Kidney (tissue), 22 donors: ENCODE measurements at places on chromosomes 5 and 9. TPM values are rescaled to one million over a fixed set of nuclear protein-coding genes. Genes with fewer than 3 reads are reported as not detected.

DNA sequence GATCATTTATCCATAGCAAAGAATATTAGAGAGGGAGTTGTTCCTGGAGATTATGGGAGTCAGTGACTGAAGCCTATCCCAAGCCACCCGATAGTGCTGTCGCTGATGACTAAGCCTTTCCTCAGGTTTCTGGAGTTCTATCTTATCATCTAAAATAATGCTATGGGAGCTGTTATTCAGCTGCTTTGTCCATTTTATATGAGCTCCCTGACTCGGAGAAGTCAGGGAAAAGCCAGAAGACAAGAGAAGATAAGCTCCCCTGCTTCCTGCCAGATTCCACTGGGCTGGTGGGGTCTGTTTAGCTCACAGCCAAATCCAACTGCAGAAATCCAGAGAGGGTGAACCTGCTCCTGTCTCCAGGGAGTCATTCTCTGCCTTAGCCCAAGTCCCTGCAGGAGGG is 148.2 kb downstream of the DROSHA start:
- H3K27ac ChIP-seq, result no peak overlapping the region
- H3K4me3 ChIP-seq, result no peak overlapping the region
- H3K36me3 ChIP-seq, result no peaks in the 10 kb centered on the region
- DNase-seq, result no peak
- H3K4me1 ChIP-seq, result no peaks in the 10 kb centered on the region
- H3K27me3 ChIP-seq, result no peaks in the 10 kb centered on the region

IL9 gene
- not detected for total RNA-seq

- no peak for DNase-seq
- H3K4me3 ChIP-seq, result no peak overlapping the region
- H3K36me3 ChIP-seq, result no peaks in the 10 kb centered on the region
- no peak overlapping the region for H3K27ac ChIP-seq
- H3K27me3 ChIP-seq, result no peaks in the 10 kb centered on the region
Measured at GRCh38 chr5:117943541-117943940, 1044.8 kb downstream of the DTWD2 start.

- H3K27me3 ChIP-seq, result no peaks in the 10 kb centered on the region
- H3K4me3 ChIP-seq, result no peak overlapping the region
- peaks cover 9% of the 10 kb centered on the region for H3K4me1 ChIP-seq
- no peak overlapping the region for H3K27ac ChIP-seq
- H3K36me3 ChIP-seq, result peaks cover 60% of the 10 kb centered on the region
- no peak for DNase-seq
Measured at GRCh38 chr5:1332461-1333001, 12.4 kb downstream of the CLPTM1L start.

- no peaks in the 10 kb centered on the region for H3K36me3 ChIP-seq
- no peaks in the 10 kb centered on the region for H3K27me3 ChIP-seq
- H3K27ac ChIP-seq, result no peak overlapping the region
Measured at GRCh38 chr9:110842169-110842568, 173.6 kb downstream of the MUSK start.

DNA sequence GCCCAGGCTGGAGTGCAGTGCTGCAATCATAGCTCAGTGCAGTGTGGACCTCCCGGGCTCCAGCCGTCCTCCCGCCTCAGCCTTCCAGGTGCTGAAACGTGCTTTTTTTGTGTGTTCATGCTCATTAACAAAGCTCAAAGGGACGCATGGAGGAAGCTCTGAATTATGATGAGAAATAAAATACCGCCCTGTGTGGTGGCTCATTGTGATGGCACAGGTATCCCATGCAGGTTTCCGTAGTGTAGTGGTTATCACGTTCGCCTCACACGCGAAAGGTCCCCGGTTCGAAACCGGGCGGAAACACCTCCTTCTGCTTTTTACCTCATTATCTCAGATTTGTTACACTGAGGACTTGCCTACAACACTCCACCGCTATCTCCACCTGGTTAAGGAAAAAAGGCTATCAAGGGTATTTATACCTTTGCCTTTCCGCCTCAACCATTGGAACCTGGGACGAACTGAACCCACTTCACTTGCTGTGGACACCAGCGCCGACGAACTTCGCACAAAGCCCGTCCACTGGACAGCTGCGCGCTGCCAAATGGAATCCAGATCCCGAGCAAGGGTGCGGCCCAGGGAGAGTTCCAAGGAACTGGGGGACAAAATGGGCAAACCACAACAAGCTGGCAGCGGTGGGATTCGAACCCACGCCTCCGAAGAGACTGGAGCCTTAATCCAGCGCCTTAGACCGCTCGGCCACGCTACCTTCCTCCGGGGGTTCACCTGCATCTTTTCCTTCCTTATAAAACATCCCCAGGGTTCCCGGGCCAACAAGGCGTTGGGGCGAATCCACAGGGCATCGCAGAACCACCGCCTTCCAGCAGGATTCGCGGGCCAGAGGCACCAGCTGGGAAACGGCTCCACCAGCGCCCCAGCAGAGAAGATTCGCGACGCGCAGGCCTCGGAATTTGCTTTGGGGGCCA is 26.3 kb downstream of the OR2V2 start:
- peak; percentile 56 for DNase-seq
- H3K27ac ChIP-seq, result no peak overlapping the region
- H3K27me3 ChIP-seq, result peaks cover 50% of the 10 kb centered on the region
- no peak overlapping the region for H3K4me3 ChIP-seq
- no peaks in the 10 kb centered on the region for H3K4me1 ChIP-seq
- H3K36me3 ChIP-seq, result no peaks in the 10 kb centered on the region
